ENCODE measurements at places on chromosomes 11 and 22. TPM values are rescaled to one million over a fixed set of nuclear protein-coding genes. Genes with fewer than 3 reads are reported as not detected.

Gene NCAPD3
- 15.8 TPM for total RNA-seq

- DNase-seq, result no peak
Observed at GRCh38 chr22:33465554-33465953, 407.4 kb upstream of the SYN3 start.

DNA sequence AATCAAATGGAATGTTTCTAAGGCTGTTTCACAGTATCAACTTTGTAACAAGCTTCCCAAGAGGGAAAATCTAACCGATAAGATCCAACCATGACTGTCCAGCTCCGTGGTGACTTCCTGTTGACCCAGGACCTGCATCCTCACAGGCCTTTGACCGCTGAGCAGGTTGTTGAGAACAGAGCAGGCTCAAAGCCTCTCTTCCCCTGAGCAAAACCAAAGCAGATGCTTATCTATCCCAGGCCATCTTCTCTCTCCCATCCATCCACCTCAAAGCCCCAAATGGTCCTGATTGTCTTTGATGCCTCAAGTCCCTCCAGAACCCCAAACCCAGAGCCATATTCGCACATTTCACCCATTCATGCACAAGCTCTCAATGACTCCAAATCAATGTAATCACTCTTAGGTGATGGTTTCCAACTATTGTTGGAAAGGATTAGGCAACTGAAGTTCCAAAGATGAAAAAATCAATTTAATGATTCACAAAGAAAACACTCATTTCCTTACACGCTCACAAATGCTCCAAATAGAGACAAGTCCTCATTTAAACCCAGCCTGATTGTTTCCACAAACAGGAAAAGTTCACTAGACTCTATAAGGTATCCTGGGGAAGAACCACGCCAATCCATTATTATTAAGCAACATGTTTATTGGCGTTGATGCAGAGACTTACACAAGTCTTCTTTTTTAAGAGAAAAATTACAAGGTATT is 48.7 kb downstream of the C11orf58 start:
- DNase-seq, result no peak

Gene ACER3
- 46.5 TPM for total RNA-seq

GRCh38 chr11:14742849-14743559 is 99.4 kb downstream of the PDE3B start:
- DNase-seq, result no peak

DNA sequence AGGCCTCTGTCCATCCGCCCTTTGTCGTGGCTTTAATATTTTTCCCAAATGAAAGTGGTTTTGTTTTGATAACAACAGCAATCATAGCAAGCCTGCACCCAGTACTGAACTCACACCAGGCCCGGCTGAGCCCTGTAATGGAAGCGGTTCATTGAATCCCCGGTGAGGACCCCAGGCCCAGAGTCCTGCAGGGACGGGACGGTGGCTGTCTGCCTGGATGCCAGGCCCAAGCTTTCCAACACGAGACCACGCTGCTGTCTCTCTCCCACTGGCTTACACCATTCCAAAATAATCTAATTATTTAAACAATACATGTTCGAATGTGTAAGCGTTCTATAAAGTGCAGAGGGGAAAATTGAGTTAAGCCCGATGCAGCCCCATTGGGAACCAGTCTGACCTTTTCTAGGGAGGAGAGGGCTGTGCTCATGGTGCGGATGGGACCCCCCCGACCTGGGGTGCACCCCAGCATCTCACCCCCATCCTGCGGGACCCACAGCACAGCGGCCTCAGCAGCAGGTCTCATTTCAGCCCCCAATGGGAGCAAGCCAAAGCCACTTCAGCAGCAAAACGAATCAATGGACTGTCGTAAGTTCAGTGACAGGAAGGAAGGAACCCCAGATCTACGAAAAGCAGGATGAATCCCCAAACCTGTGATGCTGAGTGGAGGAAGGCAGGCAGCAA is 1046.9 kb downstream of the BRD1 start:
- no peak for DNase-seq
